Articular chondrocyte of knee joint (primary cell): ENCODE measurements at places on chromosomes 16 and 17. TPM values are rescaled to one million over a fixed set of nuclear protein-coding genes. Genes with fewer than 3 reads are reported as not detected.

Gene TBX2
- 8.4 and 11.7 TPM in 2 replicates for total RNA-seq

Gene CBLN1
- 0.11 TPM in 1 of 2 replicates, not detected in the other for total RNA-seq

Gene GPR142
- not detected in 2 replicates for total RNA-seq

Gene TMED6
- total RNA-seq, result 0.22 and 0.65 TPM in 2 replicates

Gene VTN
- 0.22 and 0.65 TPM in 2 replicates for total RNA-seq
